ENCODE measurements at places on chromosomes 2 and 18.

GRCh38 chr2:79665091-79665490 lies 152.2 kb downstream of the CTNNA2 start:
- H3K27me3 ChIP-seq, result no peaks in the 10 kb centered on the region
- H3K36me3 ChIP-seq, result no peaks in the 10 kb centered on the region
- DNase-seq, result no peak
- no peak overlapping the region for H3K27ac ChIP-seq
- no peaks in the 10 kb centered on the region for H3K4me1 ChIP-seq

- H3K27me3 ChIP-seq, result peaks cover 20% of the 10 kb centered on the region
- no peak overlapping the region for H3K27ac ChIP-seq
- H3K4me3 ChIP-seq, result no peak overlapping the region
- no peaks in the 10 kb centered on the region for H3K36me3 ChIP-seq
- no peaks in the 10 kb centered on the region for H3K4me1 ChIP-seq
Measured at GRCh38 chr2:240839152-240840143, 19.4 kb upstream of the KIF1A start.

DNA sequence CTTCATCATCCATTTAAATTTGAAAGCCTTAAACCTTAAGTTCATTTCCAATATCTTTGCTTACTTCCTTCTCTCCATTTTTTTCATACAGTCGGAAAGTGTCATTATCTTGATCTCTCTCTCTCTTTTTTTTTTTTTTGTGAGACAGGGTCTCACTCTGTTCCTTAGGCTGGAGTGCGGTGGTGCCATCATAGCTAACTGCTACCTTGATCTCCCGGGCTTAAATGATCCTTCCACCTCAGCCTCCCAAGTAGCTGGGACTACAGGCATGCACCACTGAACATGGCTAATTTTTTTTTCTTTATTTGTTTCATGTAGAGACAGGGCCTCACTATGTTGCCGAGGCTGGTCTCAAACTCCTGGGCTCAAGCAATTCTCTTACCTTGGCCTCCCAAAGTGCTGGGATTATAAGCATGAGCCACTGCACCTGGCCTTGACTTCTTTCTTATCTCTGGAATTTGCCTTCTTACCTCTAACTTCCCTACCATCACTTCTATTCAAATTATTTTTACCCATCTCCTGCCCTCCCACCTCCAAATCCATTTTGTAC lies 222.2 kb downstream of the MYCN start:
- no peaks in the 10 kb centered on the region for H3K27me3 ChIP-seq
- no peak for DNase-seq
- H3K4me1 ChIP-seq, result no peaks in the 10 kb centered on the region
- H3K36me3 ChIP-seq, result no peaks in the 10 kb centered on the region
- no peak overlapping the region for H3K4me3 ChIP-seq

DNA sequence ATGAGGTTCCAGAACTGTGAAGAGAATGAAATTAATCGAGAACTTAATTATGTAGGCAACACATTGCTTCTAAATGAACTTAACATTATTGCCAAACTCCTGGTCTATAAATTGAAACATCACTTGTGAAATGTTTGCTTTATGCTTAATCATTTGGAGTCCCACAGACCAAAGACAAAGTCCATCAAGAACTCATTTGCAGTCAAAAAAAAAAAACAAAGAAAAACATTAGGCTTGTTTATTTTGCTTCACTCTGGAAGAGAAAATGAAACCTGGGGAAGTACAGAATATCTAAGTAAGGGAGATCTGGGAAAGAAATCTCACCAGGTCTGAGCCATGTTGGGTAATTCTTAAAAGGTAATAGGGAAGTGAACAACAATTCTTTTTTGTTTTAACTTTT lies 1363.5 kb upstream of the DDX18 start:
- no peak overlapping the region for H3K4me3 ChIP-seq

DNA sequence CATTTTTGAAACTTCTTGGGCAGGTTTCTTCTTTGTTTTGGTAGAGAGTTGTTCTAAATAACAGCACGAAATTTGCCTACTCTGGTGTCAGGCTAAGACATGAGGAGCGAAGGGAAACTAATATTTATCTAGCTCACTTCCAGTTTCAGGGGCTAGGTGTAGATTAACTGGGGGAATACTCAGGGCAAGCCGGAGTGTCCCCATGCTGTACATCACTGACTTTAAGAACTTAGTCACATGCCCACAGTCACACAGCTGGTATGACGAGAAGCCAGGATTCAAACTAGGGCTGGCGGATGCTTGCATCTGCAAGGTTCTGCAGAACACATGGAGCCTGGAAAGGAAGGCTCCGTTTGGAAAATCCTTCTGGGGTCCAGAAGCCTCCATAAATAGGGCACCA lies 133.3 kb downstream of the ALPK2 start:
- H3K27ac ChIP-seq, result no peak overlapping the region
- no peak overlapping the region for H3K4me3 ChIP-seq
- H3K4me1 ChIP-seq, result peaks cover 18% of the 10 kb centered on the region
- H3K36me3 ChIP-seq, result no peaks in the 10 kb centered on the region
- no peak for DNase-seq

DNA sequence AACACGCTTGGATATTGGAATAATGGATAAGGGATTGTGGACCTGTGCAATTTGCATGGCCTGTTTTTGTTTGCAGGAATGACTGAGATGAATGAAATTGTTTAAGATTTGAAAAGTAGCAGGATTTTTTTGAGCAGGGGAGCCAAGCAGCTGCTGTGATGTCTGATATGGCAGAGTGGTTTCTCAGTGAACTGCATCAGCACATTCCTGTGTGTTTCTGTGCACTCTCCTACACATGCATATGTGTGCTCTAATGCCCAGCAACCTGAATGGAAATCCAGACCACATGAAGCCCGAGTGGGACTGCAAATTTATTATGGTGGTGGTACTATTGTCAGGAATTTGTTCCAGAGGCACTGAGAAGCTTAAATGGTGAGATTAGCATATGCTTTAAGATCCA lies 161.7 kb downstream of the PARD3B start:
- H3K4me1 ChIP-seq, result peaks cover 20% of the 10 kb centered on the region
- H3K27ac ChIP-seq, result no peak overlapping the region
- H3K36me3 ChIP-seq, result no peaks in the 10 kb centered on the region
- no peak for DNase-seq
- no peak overlapping the region for H3K4me3 ChIP-seq

GRCh38 chr18:68734308-68734707 lies 19.4 kb upstream of the TMX3 start:
- no peak overlapping the region for H3K27ac ChIP-seq
- H3K4me1 ChIP-seq, result no peaks in the 10 kb centered on the region
- H3K27me3 ChIP-seq, result no peaks in the 10 kb centered on the region
- no peak overlapping the region for H3K4me3 ChIP-seq
- no peaks in the 10 kb centered on the region for H3K36me3 ChIP-seq
- no peak for DNase-seq

DNA sequence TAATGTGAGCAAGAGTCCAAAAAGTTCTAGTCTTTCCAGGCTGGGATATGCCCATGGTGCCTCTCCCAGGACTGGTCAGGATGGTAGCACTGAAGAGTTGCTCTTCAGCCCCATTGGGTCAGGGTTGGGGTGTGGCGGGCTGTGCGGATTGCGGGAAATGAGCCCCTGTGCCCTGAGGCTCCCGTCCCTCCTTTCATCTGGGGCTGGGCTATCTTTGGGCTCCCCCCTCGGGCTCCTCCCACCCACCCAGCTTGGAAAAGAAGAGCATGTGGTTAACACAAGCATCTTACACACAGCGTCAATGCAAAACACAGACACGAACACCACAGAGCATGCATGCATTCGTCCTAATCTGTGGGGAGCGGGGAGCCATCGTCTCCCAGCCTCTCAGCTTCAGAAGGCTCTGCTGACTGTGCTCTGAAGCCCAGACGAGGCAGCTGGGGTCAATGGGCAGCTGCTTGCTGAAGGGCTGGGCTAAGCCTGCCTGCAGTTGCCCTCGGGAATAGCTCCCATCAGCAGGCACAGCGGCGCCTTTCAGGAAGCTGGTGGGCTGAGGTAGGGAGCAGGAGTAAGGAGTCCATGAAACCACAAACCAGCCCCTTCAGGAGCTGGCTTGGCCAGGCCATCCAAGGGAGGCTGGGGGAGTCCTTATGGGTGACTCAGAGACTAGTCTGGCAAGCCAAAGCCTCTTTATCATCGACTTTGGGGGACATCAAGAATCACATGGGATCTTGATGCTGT lies 112.9 kb downstream of the CLIP4 start:
- no peak overlapping the region for H3K4me3 ChIP-seq
- no peak for DNase-seq
- no peaks in the 10 kb centered on the region for H3K36me3 ChIP-seq
- H3K27me3 ChIP-seq, result no peaks in the 10 kb centered on the region

Data from sigmoid colon (tissue), 7 donors.